ENCODE measurements at places on chromosomes 1 and 21.

DNA sequence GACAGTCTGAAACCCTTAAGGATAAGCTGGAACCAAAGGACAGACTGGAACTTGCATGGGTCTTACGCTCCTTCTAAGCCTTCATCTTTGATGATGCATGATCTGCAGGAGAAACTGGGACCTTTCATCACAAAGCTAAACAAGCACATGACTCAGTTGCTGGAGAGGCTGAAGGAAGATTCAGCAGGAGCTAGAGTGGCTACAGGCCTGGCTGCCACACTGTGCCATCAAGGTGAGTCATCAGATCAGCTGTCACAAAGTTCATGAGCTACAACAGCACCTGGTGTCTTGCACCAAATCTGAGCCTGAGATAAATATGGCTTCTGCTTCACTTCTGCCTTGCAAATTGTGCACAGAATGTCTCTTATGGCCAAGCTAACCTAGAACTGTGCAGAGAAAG, 95.5 kb upstream of the MARK1 start:
- DNase-seq, result no peak
- no peaks in the 10 kb centered on the region for H3K4me1 ChIP-seq
- H3K27ac ChIP-seq, result no peak overlapping the region
- H3K36me3 ChIP-seq, result no peaks in the 10 kb centered on the region

- DNase-seq, result peak; percentile 80
- peak overlapping the region; percentile 37 for H3K4me3 ChIP-seq
- peak overlapping the region; percentile 41 for H3K27ac ChIP-seq
- no peaks in the 10 kb centered on the region for H3K36me3 ChIP-seq
Measured at GRCh38 chr1:245807306-245807705, 652.5 kb downstream of the KIF26B start.

DNA sequence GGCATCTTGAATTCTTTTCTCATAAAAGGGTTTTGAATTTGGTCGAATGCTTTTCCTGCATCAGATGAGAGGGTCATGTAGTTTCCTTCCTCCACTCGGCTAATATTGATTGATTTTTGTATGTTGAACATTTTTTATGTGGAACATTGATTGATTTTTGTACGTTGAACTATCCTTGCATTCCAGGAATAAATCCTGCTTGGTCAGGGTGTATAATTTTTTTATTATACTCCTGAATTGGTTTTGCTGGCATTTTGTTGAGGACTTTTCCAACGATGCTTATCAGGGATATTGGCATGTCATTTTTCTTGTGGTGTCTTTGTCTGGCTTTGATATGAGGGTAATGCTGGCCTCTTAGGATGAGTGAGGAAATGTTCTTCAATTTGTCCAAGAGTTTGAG, 8.5 kb downstream of the TMEM240 start:
- no peak overlapping the region for H3K4me3 ChIP-seq
- H3K27me3 ChIP-seq, result no peaks in the 10 kb centered on the region
- DNase-seq, result no peak

GRCh38 chr1:199308349-199308846, 669.6 kb downstream of the PTPRC start:
- no peaks in the 10 kb centered on the region for H3K27me3 ChIP-seq
- no peaks in the 10 kb centered on the region for H3K36me3 ChIP-seq
- peaks cover 3% of the 10 kb centered on the region for H3K4me1 ChIP-seq

GRCh38 chr1:234014208-234014607, 109.7 kb downstream of the SLC35F3 start:
- no peaks in the 10 kb centered on the region for H3K4me1 ChIP-seq
- H3K27me3 ChIP-seq, result no peaks in the 10 kb centered on the region
- H3K27ac ChIP-seq, result no peak overlapping the region
- no peaks in the 10 kb centered on the region for H3K36me3 ChIP-seq

GRCh38 chr1:25232866-25233784, 823 bp upstream of the SYF2 start:
- H3K4me3 ChIP-seq, result peak overlapping the region; percentile 88
- H3K4me1 ChIP-seq, result peaks cover 19% of the 10 kb centered on the region
- peak; percentile 72 for DNase-seq
- H3K27me3 ChIP-seq, result no peaks in the 10 kb centered on the region
- peak overlapping the region; percentile 88 for H3K27ac ChIP-seq
- no peaks in the 10 kb centered on the region for H3K36me3 ChIP-seq

GRCh38 chr1:166980383-166980782, 5.0 kb upstream of the ILDR2 start:
- peaks cover 10% of the 10 kb centered on the region for H3K4me1 ChIP-seq
- no peak overlapping the region for H3K4me3 ChIP-seq
- H3K27me3 ChIP-seq, result no peaks in the 10 kb centered on the region
- H3K36me3 ChIP-seq, result no peaks in the 10 kb centered on the region

GRCh38 chr1:30191154-30191702, 532.2 kb downstream of the MATN1 start:
- no peaks in the 10 kb centered on the region for H3K27me3 ChIP-seq
- H3K4me1 ChIP-seq, result no peaks in the 10 kb centered on the region
- H3K27ac ChIP-seq, result no peak overlapping the region
- DNase-seq, result no peak
- H3K4me3 ChIP-seq, result no peak overlapping the region
- H3K36me3 ChIP-seq, result no peaks in the 10 kb centered on the region

GRCh38 chr1:59027177-59027576, 243.3 kb upstream of the JUN start:
- no peak for DNase-seq
- H3K27me3 ChIP-seq, result no peaks in the 10 kb centered on the region
- H3K4me3 ChIP-seq, result no peak overlapping the region
- peaks cover 21% of the 10 kb centered on the region for H3K4me1 ChIP-seq
- no peak overlapping the region for H3K27ac ChIP-seq
- H3K36me3 ChIP-seq, result no peaks in the 10 kb centered on the region

GRCh38 chr1:62384276-62385005, 52.4 kb upstream of the USP1 start:
- H3K27ac ChIP-seq, result no peak overlapping the region
- no peaks in the 10 kb centered on the region for H3K27me3 ChIP-seq
- no peak for DNase-seq
- H3K36me3 ChIP-seq, result no peaks in the 10 kb centered on the region

DNA sequence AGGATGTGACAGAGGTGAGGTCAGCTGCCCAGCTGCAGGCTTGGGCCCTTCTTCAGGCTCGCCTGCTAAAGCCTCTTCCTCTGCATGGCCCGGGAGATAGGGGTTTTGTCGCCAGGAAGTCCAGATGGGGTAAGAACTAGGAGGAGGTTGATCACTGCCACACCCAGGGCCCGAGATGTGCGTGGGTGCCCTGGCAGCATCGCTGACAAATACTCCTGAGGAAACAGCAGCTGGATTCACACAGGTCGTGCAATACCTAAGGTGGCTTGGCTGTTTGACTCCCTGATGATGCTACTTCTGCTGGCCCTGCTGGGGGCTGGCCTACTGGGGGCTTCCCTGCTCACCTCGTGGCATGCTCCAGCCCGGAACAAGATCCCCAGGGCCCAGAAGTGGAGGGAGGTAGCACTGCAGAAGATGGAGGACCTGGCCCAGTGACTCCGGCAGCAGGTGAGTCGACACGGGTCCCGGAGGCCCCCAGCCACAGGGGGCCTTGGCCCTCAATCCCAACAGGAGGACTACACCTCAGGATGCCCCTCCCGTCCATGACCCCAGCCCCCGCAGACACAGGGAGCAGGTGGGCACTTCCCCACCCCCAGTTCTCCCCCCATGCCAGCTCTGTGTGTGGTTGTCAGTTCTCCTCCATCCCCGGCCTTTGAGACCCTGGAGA, 29.6 kb downstream of the FAAH start:
- no peak overlapping the region for H3K27ac ChIP-seq
- H3K4me3 ChIP-seq, result no peak overlapping the region
- H3K36me3 ChIP-seq, result no peaks in the 10 kb centered on the region
- no peaks in the 10 kb centered on the region for H3K27me3 ChIP-seq

DNA sequence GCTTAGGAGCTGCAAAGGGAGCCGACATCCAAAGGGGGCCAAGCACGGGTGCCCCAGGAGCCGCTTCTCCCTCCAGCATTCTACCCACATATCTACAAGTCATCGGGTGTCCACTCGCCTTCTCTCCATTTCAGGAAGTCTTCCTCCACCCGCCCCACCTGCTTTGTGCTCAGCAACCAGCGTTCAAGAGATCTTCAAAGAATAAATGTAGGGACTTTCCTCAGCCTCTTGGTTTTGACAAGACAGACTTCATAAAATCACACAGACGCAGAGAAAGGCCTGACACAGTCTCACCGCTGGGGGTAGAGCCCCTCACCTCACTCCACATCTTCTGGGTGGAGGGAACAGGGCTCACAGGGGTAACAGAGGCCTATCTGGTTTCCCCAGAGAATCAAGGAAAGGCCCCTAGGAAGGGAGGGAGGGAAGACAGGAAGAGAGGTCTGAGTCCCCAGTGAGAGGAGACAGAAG, 49.5 kb downstream of the SSBP3 start:
- peak overlapping the region; percentile 66 for H3K27ac ChIP-seq
- DNase-seq, result peak; percentile 33
- H3K36me3 ChIP-seq, result no peaks in the 10 kb centered on the region
- peaks cover 20% of the 10 kb centered on the region for H3K4me1 ChIP-seq
- peak overlapping the region; percentile 34 for H3K4me3 ChIP-seq

- H3K4me3 ChIP-seq, result no peak overlapping the region
- H3K27ac ChIP-seq, result no peak overlapping the region
- no peaks in the 10 kb centered on the region for H3K4me1 ChIP-seq
- H3K27me3 ChIP-seq, result no peaks in the 10 kb centered on the region
Measured at GRCh38 chr21:45302082-45303061, 14.7 kb upstream of the POFUT2 start.

- peaks cover 53% of the 10 kb centered on the region for H3K27me3 ChIP-seq
- no peak overlapping the region for H3K27ac ChIP-seq
- DNase-seq, result no peak
- peak overlapping the region; percentile 45 for H3K4me3 ChIP-seq
- H3K36me3 ChIP-seq, result no peaks in the 10 kb centered on the region
Measured at GRCh38 chr1:44405798-44406736, 1.0 kb downstream of the RNF220 start.
